ENCODE measurements at places on chromosomes 2 and 18.

DNA sequence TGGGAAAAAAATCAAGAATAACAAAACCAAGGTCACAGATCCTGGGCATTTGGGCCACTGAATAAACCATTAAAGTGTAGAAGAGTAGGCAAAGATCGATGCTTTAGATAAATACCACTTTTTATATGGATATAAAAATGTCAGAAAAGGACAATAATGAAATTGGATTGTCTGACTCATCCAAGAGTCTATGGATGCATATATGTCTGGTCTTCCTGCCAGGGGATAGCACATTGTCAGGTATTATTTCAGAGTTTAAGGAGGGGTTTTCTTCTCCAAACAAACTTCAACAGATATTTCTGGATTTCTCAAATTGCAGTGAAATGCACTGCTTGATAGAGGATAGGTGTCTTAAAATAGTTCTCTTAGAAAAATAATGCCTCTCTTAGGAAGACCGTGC, 466.7 kb downstream of the THSD7B start:
- H3K4me1 ChIP-seq: no peaks in the 10 kb centered on the region
- H3K36me3 ChIP-seq: no peaks in the 10 kb centered on the region
- no peak overlapping the region for H3K27ac ChIP-seq
- H3K27me3 ChIP-seq: no peaks in the 10 kb centered on the region
- no peak for DNase-seq
- H3K4me3 ChIP-seq: no peak overlapping the region

DNA sequence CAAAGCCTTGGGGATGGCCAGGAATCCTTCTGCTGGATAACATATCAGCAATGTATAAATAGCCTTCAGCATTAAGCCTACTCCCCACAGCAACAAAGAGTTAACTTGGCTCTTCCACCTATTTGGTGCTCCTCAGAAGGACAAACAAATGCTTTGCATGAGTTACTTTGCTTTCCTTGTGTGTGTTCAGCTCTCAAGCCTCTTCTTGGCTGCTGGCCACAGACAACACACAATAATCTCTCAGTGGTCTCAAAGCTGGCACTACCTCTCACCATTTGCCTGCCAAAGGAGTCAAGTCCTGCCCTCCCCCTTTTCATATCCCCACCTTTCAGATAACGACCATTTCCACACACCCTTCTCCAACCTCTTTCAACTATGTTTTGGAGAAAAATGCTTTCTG, 17.5 kb downstream of the FTCDNL1 start:
- H3K4me1 ChIP-seq: no peaks in the 10 kb centered on the region
- no peaks in the 10 kb centered on the region for H3K27me3 ChIP-seq
- H3K36me3 ChIP-seq: no peaks in the 10 kb centered on the region
- no peak for DNase-seq
- H3K27ac ChIP-seq: no peak overlapping the region

DNA sequence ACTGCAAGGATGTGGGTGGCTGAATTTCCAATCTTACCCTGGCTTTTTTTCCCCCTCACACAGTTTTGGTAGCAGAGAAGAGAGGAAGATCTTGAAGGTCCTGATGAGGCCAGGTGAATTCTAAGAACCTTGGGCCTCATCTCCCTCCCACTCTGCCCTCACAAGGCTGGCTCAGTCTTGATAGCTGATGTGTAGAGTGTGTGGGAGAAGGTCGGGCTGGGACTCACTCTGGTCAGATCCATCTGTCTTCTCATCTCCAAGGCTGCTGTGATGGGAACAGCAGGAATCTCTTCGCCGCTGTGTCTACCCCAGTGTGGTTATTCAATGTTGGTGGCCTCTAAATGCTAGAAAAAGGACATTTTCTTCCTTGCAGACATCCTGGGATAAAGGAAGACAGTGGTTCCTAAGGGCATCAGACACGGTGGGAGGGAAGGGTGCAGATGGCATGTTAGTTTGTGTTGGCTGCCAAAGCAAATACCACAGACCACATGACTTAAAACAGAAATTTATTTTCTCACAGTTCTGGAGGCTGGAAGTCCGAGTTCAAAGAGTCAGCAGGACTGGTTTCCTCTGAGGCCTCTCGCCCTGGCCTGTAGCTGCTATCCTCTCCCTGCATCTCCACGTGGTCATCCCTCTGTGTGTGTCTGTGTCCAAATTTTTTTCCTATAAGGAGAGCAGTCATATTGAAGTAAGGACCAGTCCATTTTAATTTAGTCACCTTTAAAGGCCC, 37.6 kb upstream of the MGAT4A start:
- H3K4me1 ChIP-seq: peaks cover 53% of the 10 kb centered on the region
- peak overlapping the region; percentile 85 for H3K27ac ChIP-seq
- H3K36me3 ChIP-seq: no peaks in the 10 kb centered on the region
- no peak for DNase-seq
- H3K27me3 ChIP-seq: no peaks in the 10 kb centered on the region

GRCh38 chr2:231612109-231612455, 19.4 kb downstream of the TEX44 start:
- no peak overlapping the region for H3K4me3 ChIP-seq
- no peak overlapping the region for H3K27ac ChIP-seq
- no peaks in the 10 kb centered on the region for H3K27me3 ChIP-seq

GRCh38 chr2:120520454-120520853, 174.5 kb downstream of the INHBB start:
- H3K27ac ChIP-seq: no peak overlapping the region
- H3K36me3 ChIP-seq: no peaks in the 10 kb centered on the region
- no peaks in the 10 kb centered on the region for H3K27me3 ChIP-seq
- no peak overlapping the region for H3K4me3 ChIP-seq

- no peaks in the 10 kb centered on the region for H3K4me1 ChIP-seq
- H3K27ac ChIP-seq: no peak overlapping the region
- no peak for DNase-seq
- no peak overlapping the region for H3K4me3 ChIP-seq
- H3K36me3 ChIP-seq: peaks cover 23% of the 10 kb centered on the region
These were observed 118.5 kb upstream of the ALPP start for GRCh38 chr2:232260075-232260474.

All from CD4-positive, CD25-positive, alpha-beta regulatory T cell (primary cell).